ENCODE measurements at places on chromosomes 12 and 14.

- no peak for DNase-seq
These were observed 149.4 kb downstream of the SLC38A4 start for GRCh38 chr12:46676396-46676795.

DNA sequence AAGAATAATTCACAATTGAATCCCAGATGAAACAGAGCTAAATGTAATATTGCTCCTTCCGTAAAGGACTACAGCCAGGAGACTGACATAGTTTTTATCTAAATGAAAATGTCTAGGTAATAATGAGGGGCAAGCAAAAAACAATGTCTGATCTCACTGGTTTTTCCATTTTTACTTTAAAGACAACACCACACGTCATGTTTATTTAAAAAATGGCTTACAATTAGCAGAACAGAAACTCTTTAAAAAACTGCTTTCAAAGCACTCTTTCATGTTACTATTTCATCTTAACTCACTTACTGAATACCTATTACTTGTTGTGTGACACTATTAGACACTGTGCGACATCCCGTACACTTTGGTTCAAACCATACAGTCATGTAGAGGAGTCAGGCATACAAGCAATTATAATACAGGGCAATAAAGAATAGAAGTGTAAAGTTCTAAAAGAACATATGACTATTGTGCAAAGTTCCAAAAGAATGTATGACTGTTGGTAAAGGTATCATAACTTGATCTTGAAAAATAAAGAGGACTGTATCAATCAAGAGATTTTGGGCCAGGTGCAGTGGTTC lies 9.1 kb downstream of the BTBD7 start:
- no peak for DNase-seq

- no peak for DNase-seq
These were observed 252.3 kb downstream of the NEDD1 start for GRCh38 chr12:97159377-97159776.

DNA sequence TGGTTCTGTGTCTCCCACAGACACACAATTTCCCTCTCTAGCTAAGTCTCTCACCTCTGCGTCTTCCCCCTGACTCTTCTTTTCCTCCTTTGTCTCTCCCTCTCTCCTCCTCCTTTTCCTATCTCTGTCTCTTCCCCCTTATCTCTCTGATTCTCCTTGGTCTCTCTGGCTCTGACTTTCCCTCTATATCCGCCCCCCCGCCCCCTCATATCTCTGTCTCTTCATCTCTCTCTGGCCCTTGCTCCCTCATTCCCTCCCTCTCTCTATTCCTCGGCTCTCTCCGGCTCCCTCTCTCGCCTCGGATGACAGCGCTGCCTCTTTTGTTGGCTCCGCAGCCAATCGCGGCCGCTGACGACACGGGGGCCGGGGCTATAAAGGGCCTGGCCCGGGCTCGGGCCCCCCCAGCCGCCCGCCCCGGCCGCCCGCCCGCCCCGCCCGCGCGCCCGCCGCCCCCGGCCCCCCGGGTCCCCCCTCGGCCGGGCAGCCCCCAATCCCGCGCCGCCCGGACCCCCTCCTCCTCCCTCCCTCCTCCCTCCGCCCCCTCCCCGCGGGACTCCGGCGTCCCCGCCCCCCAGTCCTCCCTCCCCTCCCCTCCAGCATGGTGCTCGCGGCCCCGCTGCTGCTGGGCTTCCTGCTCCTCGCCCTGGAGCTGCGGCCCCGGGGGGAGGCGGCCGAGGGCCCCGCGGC lies at the start of gene GDF11:
Gene GDF11, plus strand, starts transcription at position 404 of the 687 bp plus-strand sequence. Its CDS starts 195 bp downstream, at position 599.
- peak; percentile 58 for DNase-seq

GRCh38 chr12:41942354-41942753 lies 202.3 kb downstream of the GXYLT1 start:
- no peak for DNase-seq

DNA sequence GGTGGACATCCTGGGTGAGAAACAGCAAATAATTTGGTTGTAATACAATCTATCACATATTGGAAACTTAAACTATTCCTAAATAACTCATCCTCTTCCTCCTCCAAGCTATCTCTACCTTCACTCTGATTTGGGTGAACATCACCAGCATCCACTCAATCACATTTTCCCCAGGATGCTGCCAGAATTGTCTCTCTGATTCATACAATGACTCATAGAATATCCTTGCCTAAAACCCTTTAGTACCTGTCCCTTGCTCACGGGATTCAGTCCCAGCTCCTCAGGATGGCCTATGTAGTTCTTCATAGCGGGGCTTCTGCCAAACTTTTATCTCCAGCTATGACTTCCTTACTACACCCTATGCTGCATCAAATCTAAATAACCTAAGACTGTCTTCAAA lies 146.8 kb downstream of the EMP1 start:
- DNase-seq = no peak

- DNase-seq = no peak
These were observed 38.9 kb upstream of the DICER1 start for GRCh38 chr14:95196268-95196667.

- DNase-seq = no peak
These were observed 28.3 kb downstream of the OAS2 start for GRCh38 chr12:113006641-113007040.

DNA sequence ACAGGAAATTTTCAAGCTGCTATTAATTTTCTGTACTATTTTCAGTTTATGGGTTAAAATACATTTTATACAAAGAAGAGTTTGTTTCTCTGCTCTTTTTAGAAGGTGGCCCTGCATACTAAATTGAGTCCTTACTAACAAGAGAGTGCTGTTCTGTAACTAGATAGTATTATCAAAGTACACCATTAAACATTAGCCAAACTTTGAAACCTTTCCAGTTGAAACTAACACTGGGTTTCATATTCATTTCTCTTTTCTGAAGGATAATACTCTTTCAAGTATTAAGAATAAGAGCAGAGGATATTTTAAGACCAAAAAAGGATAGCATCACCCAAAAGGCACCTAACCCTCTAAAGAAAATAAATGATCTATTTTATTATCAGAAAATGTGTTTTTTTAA lies 47.2 kb downstream of the PEBP1 start:
- no peak for DNase-seq

DNA sequence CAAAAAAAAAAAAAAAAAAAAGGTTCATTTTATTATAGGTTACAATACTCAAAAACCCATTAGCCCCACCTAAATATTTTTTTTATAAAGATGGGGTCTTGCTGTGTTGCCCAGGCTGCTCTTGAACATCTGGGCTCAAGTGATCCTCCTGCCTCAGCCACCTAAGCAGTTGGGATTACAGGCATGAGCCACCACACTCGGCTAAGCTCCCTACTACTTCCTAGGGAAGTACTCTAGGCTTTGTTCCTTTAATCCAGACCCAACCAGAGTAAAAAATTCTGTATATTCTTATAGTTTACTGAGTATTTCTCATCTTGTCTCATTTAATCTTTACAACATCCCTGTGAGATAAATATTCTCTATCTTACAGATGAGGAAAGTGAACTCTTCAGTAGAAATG lies 50.7 kb downstream of the RBMS2 start:
- no peak for DNase-seq

DNA sequence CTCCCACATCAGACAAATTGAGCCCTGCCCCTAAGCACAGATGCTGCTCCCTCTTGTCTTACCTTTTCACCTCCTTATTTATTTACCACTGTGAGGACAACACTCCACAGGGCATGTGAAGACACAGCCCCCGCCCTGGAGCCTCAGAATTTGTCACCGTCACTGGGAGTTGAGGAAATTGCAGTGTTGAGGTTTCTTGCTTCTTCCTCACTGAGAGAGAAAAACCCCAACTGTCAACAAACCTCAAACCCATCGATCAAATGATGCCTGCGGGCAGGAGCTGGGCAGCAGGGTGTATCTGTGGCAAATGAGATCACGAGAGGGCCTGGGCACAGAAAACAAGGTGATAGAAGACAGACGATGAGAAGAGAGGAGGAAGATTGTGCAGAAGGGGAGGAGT lies 30.5 kb upstream of the PLEKHG3 start:
- DNase-seq = no peak

DNA sequence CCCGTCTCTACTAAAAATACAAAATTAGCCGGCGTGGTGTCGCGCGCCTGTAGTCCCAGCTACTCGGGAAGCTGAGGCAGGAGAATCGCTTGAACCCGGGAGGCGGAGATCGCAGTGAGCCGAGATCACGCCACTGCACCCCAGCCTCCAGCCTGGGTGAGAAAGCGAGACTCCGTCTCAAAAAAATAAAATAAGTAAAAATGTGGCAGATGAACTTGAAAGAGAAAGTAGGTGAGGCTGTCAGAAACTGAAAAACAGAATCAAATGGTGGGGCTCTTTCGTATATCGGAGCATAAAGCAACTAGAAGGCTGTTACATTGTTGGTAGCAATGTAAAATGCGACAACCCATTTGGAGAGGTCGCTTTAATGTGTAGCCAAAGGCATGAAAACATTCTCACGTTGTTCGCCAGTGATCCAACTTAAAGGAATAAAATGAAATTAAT lies 767 bp upstream of the CCNT1 start:
- DNase-seq = no peak

DNA sequence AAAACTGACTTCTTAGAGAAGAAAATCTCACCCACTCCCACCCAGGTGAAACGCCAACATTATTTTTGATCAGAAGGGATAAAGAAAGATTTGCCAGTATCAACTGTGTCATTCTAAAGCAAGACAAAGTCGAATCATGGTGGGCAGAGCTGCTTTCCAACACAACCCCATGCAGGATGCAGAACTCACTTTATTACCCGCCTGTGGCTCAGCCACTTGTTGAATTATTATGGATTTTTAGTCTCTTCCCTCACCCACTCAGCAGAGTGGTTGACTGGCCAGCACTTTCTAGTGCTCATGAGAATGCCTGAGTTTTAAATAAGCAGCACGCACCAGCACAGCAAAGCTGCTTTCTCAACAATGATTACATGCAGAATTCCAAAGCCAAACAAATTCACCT lies 32.1 kb downstream of the CRACR2A start:
- DNase-seq = no peak

GRCh38 chr14:43754838-43755237 lies 752.2 kb downstream of the FSCB start:
- no peak for DNase-seq

- DNase-seq = no peak
These were observed 127.6 kb upstream of the MED13L start for GRCh38 chr12:116404913-116405611.

DNA sequence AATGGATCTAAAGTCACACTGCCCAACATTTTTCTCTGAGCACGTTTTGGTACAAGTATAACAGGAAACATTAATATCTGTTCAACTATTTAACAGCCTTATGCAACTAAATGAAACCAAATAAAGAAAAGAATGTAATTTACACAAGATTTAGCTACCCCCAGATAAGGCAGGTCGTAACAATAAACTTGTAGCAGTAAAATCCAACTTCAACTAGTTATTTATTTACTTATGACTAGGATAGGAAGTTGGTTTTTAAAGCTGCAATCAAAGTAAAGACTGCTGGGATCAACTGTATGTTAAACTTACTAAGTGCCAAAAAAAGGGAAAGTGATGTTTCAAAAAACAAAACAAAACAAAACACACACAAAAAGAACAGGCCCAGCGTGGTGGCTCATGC lies 30.9 kb downstream of the FERMT2 start:
- no peak for DNase-seq

- no peak for DNase-seq
These were observed 29.0 kb downstream of the NRDE2 start for GRCh38 chr14:90302529-90303303.

DNA sequence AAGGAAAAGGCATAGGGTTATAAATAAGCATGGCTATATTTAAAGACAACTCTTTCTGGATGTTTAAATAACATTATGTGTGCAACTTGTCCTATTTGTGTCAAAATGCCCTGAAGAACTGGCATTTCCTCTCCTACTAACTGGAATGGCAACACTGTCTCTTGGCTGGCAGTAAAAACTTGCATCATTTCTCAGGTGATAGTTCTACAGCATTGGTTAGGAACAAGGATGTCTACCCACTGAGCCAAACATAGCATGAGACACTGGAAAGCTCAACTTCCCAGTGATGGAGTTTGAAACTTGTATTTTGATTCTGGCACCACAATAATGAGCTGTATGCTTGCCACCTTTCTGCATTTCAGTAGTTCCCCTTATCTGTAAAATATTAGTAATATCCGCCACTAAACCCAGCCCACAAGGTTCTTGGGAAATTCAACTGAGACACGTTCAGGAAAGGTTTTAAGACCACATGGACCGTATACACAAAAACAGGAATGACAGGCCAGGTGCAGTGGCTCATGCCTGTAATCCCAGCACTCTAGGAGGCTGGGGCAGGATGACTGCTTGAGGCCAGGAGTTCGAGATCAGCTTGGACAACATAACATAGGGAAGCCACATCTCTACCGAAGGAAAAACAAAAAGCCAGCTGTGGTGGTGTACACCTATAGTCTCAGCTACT lies 5.1 kb downstream of the SLC38A2 start:
- no peak for DNase-seq

DNA sequence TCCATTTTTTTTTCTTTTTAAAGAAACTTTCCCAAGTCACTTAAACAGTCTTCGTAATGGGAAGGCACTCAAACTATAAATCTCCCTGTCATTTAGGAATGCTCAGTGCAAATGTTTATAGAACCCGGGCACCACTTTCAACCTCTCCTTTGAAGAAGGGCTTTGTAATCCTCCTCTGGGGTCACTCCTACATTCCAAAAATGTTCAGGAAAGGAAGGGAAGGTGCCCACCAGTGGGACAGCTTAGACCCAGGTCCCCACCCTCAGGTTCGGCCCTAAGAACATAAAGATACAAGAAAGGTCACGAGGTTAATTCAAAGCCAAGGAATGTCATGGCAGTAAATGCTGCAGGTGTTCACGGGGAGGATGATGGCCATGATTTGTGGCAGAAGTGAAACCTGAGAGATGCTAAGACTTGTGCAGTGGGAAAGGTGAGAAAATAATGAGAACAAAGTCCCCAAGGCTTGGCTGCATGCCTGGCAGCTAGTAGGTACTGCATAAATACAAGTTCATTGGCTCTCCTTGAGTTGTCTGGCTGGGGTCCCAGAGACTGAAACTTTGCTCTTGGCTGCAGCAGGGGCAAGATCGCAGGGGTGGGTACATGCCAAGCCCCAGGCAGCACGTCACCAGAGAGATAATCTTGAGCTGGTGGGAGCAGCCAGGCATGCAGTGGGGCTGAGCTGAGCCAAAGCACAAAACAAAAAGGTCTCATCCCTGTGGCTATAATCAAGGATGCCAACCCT lies 21.1 kb downstream of the KRT18 start:
- DNase-seq = no peak

GRCh38 chr14:100605706-100606686 lies 18.8 kb upstream of the BEGAIN start:
- DNase-seq = no peak

GRCh38 chr14:94971750-94972149 lies 185.6 kb downstream of the DICER1 start:
- no peak for DNase-seq

- DNase-seq = no peak
These were observed 850 bp downstream of the SMOC1 start for GRCh38 chr14:69880044-69880487.

DNA sequence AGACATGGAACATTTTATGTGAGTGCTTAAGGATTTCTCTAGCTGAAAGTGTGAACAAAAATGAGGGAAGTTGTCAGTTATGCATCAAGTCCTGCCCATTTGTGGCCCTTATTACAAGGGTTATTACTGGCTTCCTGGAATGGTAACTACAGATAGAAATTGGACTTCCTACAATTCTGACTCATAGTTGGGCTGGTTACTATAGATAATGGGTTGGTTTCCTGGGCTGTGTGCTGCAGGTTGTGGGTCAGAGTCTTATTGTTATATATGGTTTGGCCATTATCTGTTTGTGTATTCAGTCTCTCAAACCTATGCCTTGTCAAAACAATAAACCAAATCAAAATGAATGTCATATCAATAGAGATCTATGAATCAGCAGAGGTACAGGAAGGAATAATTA lies 313.7 kb downstream of the ADAMTS20 start:
- DNase-seq = no peak
